ENCODE measurements at places on chromosomes 6 and 20. TPM values are rescaled to one million over a fixed set of nuclear protein-coding genes. Genes with fewer than 3 reads are reported as not detected.

- DNase-seq, result no peak
Observed at GRCh38 chr6:128192972-128193371, 292.1 kb upstream of the THEMIS start.

DNA sequence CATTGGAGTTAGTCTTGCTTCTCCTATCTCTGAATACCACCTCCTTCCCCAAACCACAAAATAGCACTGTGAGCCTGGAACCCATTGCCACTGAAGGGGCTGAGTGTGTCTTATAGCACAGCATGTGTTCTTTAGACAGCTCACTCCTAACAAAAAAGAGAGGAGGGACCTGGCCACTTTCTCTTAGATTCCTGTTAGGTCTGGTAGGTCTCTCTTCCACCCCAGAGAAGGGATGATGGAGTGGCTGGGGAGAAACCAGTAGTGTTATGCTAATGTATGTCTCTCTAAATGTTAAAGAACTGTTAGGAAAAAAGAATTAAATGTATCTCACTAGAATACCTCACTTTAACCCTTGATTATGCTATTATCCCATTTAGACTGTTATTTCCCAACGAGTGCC is 340.3 kb downstream of the EPHA7 start:
- no peak for DNase-seq

DNA sequence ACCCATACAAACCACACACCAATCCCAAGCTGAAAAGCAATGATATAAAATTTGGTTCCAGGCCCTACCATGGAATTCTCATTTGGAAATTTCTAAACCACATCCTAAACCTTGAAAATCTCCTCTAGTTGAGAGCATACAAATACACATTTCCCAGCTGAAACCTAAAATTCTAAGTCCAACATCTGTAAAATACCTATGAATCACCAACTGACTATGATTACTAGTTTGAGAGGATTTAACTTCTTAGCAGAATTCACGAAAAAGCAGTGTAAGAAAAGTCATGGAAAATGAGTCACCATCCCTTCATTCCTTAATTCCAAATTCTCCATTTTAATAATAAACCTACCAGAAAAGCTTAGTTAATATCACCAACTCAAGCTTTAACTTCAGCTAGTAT is 15.4 kb downstream of the RANBP9 start:
- DNase-seq, result no peak

DNA sequence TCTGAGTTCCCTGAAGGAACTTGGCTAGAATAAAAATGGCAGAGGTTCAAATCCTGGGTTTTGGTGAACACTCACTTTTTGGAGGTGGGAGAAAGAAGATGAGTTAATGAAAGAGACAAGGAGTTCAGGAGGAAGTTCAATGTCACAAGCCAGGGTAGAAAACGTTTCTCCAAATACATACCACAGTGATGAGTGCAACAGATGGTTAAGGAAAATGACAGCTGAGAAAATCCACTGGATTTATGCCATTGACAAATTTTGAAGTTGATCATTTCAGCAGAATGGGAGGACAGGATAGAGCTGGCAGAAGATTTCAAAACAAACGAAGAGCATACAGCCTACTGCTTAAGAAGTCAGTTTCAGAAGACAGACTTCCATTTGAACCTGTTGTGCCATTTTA is 122.7 kb downstream of the GFRAL start:
- no peak for DNase-seq

DNA sequence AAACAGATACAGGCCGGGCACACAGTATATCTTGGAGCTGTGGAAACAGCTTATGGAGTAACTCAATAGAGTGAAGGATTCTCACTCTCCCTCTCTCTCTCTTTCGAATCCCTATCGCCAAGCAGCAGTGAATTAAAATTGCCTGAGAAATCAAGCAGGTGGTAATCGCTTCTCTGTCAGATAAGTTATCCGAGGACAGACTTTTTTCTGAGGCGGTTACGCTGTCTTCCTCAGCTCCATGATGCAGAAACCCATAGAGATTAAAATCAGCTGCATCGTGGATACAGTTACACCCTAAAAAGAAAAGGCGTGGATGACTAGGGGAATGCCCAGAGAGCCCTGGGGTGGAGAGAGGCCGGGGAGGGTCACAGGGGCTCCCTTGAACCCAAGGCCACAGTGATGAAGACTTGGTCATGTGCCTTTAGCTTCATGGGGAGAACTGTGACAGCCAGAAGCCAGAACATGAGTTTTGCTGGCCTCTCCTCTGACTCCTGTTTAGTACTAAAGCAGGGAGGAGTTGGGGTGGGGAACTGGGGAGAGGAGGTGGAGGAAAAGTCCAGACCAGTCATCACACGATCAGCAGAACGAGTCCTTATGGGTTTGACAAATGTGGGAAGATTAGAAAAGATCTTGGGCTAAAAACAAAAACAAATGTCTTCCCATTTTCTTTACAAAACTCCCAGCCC is 138.8 kb upstream of the JARID2 start:
- no peak for DNase-seq

DNA sequence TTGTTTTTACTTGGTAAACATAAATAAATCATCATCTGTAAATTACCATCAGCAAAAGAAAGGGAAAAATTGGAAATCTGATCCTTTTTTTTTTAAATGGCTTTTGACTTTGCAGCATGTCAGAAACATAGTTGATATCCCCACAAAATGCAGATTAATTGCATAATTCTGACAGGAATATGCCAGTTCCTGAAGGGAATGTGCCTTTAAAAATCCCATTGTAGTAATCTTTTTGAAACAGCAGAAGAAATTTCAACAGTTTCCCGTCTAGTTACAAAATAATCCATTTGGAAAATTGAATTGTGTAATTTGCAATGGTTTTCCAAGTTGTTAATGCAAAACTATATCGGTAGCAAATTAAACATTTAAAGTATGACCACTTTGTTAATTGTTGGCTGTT is 95.2 kb downstream of the DOK5 start:
- no peak for DNase-seq

- DNase-seq, result no peak
Observed at GRCh38 chr6:117616391-117617209, 14.3 kb upstream of the GOPC start.

DNA sequence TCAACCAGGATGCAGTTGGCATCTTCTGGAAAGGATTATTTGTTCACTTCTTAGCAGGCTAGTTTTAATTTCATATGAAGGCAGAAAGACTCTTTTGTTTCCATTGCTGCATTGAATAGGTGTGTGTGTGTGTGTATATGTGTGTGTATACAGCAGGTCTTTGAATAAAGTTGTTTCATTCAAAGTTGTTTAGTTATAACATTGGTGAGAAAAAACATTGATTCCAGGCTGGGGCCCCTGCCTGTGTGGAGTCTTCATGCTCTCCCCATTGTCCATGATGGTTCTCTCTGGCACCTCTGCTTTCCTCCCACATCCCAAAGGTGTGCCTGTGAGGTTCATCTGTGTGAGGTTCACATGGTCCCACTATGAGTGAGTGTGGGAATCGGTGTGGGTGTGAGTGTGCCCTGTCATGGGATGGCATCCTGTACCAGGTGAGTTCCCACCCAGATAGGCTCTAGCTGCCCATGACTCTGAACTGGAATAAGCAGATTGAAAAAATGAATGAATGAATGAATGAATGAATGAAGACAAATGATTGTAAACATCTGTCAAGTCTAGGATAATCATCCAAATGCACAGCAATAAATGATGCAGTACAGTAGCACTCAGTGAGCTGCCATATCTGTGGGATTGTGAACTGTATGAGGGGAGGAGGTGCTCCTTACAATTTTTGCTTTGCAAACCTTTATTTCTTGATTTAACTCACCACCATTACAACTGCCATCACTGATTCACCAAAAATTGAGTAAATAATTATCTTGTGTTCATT is 156.0 kb downstream of the ADGRG6 start:
- no peak for DNase-seq

DNA sequence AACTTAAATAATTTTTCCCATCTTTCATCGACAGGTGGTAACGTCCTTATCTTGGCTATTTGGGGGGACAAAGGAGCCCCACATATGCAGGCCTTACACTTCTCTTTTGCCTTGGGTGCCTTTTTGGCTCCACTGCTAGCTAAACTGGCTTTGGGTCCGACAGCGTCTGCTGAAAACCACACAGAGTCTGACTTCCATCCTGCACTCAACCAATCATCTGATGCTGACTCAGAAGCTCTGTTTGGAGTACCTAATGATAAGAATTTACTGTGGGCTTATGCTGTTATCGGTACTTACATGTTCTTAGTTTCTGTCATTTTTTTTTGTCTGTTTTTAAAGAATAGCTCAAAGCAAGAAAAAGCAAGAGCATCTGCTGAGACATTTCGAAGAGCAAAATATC is 178.5 kb downstream of the SLC16A10 start:
- DNase-seq, result no peak

GRCh38 chr6:37491171-37491829 is 8.4 kb downstream of the CCDC167 start:
- DNase-seq, result no peak

- DNase-seq, result no peak
Observed at GRCh38 chr6:116866281-116866871, 10.7 kb upstream of the RFX6 start.

DNA sequence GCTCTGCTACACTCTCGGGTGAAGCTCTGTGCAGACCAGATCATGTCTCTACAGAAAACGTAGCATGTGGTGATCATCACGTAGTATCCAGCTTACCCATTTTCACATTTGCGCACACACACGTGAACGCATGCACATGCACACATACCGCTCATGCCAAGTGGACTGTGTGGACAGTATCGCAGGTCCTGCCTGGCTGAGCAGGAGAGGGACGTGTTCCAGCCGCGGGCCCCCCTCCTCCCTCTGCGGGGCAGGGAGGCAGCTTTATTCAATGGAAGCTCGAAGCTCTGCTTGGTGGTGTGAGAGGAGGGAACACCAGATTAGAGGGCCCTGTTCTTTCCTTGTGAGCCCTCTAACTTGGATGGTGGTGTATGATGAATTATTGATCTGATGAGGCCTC is 51.1 kb downstream of the CDH26 start:
- DNase-seq, result no peak

Gene OR2B2
- not detected for total RNA-seq

Gene RAB44
- total RNA-seq, result not detected

Gene TRAPPC3L
- total RNA-seq, result not detected

Gene CSNK2A1
- 214 TPM for total RNA-seq
